Activated naive CD4-positive, alpha-beta T cell treated with anti-CD3 and anti-CD28 coated beads, Interleukin-2, amount 50 U/mL, for 72 hours (primary cell): ENCODE measurements at places on chromosomes 16 and 17. TPM values are rescaled to one million over a fixed set of nuclear protein-coding genes. Genes with fewer than 3 reads are reported as not detected.

DNA sequence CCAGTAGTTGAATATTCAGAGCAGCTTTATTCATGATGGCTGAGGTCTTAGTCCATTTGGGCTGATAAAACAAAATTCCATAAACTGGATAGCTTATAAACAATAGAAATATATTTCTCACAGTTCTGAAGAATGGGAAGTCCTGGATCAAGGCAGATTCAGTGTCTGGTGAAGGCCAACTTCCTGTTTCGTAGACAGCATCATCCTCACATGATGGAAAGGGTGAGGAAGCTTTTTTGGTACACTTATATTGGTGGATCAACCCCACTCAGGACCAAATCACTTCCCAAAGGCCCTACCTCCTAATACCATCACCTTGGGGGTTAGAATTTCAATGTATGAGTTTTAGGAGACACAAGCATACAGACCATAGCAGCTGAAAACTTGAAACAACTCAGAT, 224.2 kb downstream of the CYB561 start:
- DNase-seq: no peak

DNA sequence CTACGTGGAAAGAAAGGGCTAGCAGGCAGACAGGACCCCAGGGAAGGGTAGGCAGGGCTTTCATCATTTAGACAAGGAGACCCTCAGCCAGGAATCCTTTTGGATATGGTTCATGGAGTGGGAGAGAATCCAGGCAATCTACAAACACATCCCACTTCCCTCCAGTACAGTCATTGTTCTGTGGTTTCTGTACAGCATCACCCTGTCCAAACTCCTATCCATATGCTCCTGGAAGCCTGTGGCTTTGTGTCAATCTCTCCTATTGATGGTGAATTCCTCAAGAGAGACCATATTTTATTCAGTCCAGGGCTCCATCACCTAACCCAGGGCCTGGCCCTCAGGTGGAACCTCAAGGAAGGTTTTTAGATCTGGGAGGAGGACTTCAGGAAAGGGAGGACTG, 99.2 kb downstream of the SPACA3 start:
- DNase-seq: no peak

The GRAPL gene
- total RNA-seq: 9.4 TPM

The FBXW10B gene
- 0.18 TPM for total RNA-seq

The ZNF646 gene
- 20.2 TPM for total RNA-seq

DNA sequence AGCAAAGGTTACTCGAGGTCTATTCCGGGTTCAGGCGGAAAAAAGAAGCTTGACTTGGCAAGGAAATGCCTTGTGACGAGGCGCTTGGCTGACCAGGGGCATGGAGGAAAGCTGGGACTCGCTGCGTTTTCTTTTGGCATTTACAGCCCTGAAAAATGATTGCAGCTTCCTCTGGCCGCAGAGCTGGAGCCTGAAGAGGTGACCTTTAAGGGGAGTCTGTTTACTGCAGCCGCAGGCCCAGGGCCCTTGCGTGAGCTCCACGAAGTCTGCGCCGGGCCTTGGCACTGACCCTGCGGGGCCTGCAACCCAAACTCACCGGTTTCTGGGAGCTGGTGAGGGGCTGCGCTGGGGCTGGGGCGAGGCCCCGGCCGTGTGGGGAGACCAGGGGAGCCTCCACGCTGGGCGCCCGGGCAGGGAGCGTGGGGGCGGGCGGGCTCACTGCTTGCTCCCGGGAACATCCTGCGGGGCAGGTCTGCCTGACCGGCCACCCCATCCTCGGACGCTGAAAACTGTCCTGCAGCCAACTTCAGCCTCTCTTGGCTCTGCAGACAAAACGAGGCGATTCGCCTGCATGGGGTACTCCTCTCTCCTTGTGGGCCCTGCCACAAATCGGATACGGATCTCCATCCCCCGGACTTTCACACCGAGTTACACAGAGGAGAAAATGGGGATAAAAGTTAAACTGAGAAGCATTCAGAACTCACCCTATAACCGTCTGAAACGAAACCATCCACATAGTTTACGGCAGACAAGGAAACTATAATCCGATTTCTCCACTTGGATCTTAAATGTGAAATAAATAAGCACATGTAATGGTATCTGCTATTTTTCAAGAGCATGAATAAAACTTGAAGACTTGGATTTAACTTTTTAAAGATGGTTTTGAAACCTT, 206.3 kb upstream of the FOXF1 start:
- no peak for DNase-seq

DNA sequence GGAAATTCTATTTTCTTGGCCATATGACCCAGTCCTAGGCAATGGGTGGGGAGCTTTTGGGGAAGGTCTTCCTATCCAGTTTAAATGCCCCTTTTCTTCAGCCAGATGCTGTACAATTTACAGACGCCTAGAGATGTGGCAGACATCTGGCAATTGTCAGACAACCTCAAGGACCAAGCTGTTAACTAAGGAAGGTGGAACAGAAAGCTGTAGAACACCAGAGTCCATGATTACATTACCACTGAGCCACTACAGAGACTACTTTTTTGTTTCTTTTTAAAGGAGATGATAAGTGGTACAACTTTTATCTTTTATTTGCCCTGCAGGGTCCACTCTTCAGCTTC, 21.1 kb upstream of the CORO6 start:
- no peak for DNase-seq

GRCh38 chr16:55812951-55813350, 19.9 kb downstream of the CES1 start:
- no peak for DNase-seq

GRCh38 chr17:29710891-29711418, 88.2 kb upstream of the CORO6 start:
- no peak for DNase-seq

- DNase-seq: no peak
Measured at GRCh38 chr17:74812109-74813009, 36.2 kb upstream of the NAT9 start.

DNA sequence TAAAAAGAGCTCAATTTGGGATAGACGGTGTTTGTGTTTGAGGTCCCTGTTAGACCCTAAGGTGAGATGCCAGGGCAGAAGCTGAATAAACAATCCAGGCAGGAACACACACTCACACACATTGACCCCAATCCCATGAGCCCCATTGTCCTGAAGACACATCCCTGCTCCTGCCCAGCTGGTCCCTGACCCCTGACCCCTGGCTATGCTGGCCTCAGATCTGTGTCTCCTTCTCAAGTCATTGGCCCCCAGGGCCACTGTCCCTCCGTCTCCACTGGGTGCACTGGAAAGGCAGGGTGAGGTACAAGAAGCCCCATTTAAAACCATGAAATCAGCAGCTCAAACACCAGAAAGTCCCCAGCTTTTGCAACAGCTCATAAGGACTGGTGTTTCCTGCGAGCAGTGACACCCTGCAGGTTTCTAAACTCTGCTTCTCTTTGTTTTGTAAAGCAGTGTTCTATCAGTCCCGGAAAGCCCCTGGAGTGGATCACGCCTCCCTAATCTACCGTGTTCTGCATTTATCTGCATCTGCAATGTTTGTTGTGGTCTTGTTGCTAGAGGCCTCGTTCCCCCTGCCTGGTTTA, 18.0 kb upstream of the ASGR2 start:
- peak; percentile 48 for DNase-seq

The KRT222 gene
- not detected for total RNA-seq

The C17orf50 gene
- not detected for total RNA-seq
